ENCODE measurements at places on chromosomes 4 and X. TPM values are rescaled to one million over a fixed set of nuclear protein-coding genes. Genes with fewer than 3 reads are reported as not detected.

The TENM3 gene
- polyA plus RNA-seq: 10.9 TPM

The FAM149A gene
- 13.8 TPM for polyA plus RNA-seq

The ADGRG4 gene
- 0.28 TPM for polyA plus RNA-seq

The PNMA5 gene
- polyA plus RNA-seq: 15.8 TPM

The FOXP3 gene
- 2.2 TPM for polyA plus RNA-seq

GRCh38 chrX:13489454-13489853 is 79.9 kb upstream of the EGFL6 start:
- peak; percentile 30 for DNase-seq
- H3K4me1 ChIP-seq: peaks cover 6% of the 10 kb centered on the region
- H3K4me3 ChIP-seq: no peak overlapping the region
- no peaks in the 10 kb centered on the region for H3K27me3 ChIP-seq

- no peaks in the 10 kb centered on the region for H3K36me3 ChIP-seq
- peak; percentile 50 for DNase-seq
- H3K4me3 ChIP-seq: peak overlapping the region; percentile 90
- no peaks in the 10 kb centered on the region for H3K27me3 ChIP-seq
- peak overlapping the region; percentile 96 for H3K27ac ChIP-seq
- H3K4me1 ChIP-seq: peaks cover 18% of the 10 kb centered on the region
Observed at GRCh38 chr4:84965553-84966381, 723 bp downstream of the WDFY3 start.

GRCh38 chrX:86263526-86263925 is 115.3 kb downstream of the DACH2 start:
- H3K27ac ChIP-seq: no peak overlapping the region
- no peak overlapping the region for H3K4me3 ChIP-seq
- no peak for DNase-seq
- H3K36me3 ChIP-seq: no peaks in the 10 kb centered on the region
- H3K4me1 ChIP-seq: no peaks in the 10 kb centered on the region

DNA sequence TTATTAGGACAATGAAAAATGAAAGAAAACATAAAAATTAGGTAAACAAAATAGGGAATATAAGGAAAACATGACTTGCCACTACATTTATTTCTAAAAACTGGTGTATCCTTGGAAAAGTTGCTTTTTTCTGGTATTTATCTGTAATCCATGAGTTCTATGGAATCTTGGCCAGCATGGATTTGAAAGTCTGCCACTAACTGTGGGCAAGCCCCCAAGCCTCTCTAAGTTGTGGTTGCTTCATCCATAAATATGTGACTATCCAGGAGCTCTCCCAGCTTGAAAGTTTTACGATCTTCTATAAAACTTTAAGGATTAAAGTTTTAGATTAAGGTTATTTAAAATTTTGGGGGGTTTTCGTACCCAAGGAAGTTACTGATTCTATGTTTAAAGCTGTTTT is 21.8 kb downstream of the RPS6KA3 start:
- peak; percentile 28 for DNase-seq
- H3K4me3 ChIP-seq: no peak overlapping the region
- no peak overlapping the region for H3K27ac ChIP-seq
- no peaks in the 10 kb centered on the region for H3K36me3 ChIP-seq
- no peaks in the 10 kb centered on the region for H3K4me1 ChIP-seq
- no peaks in the 10 kb centered on the region for H3K27me3 ChIP-seq

GRCh38 chr4:55512922-55513571 is 33.7 kb downstream of the CLOCK start:
- no peak overlapping the region for H3K4me3 ChIP-seq
- no peaks in the 10 kb centered on the region for H3K4me1 ChIP-seq
- H3K27me3 ChIP-seq: no peaks in the 10 kb centered on the region
- H3K36me3 ChIP-seq: no peaks in the 10 kb centered on the region
- H3K27ac ChIP-seq: no peak overlapping the region
- no peak for DNase-seq

DNA sequence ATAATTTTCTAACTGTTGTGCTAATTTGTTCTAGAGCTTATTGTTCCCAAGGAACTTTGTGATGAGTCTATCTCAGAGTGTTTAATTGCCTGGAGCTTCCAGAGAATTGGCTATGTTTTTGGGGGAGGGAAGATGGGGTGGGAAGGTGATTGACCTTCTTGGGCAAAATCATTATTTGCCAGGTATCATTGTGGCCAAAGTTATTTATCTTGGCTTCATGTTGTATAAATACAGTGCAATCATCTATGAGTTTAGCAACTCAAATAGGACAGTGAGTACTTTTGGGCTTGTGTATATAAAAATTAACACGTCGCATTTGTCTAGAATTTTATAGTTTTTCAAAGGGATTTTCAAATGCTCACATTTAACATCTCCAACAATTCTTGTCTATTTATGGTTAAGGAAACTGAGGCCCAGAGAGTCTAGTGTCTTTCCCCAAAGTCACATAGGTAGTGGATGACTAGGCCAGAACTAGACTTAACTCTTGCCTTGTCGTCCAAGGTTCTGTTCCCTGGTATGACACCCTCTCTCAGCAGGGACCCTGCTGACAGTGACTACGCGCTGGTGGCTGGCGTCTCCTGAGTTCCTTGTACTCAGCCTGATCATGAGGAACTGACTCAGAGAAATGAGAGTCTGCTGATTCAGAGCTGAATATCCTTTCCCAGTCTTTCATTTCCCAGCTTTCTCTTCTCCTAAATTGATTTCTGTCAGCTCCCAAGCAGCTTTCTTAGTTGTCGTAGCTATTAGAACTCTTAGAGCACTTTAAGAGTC is 27.7 kb downstream of the FNIP2 start:
- no peaks in the 10 kb centered on the region for H3K4me1 ChIP-seq
- no peak for DNase-seq
- no peaks in the 10 kb centered on the region for H3K36me3 ChIP-seq
- no peaks in the 10 kb centered on the region for H3K27me3 ChIP-seq

DNA sequence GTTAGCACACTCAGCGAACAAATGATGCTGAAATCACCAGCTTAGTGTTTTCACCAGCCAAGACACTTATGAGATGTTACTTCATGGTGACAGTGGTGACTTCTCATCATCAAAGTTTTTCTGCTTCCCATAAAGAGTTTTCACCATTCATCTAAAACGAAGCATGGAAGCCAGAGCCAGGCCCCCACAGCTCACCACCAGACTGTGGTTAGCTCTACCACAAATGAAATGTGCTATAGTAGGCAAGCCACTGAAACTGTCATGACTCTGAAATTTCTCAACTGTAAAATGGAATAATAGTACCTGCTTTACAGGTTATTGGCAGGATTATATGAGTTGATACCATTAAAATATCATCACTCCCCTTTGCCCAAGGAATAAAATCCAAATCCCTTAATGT is 56.4 kb upstream of the HHIP start:
- no peaks in the 10 kb centered on the region for H3K4me1 ChIP-seq
- no peak overlapping the region for H3K27ac ChIP-seq
- H3K36me3 ChIP-seq: no peaks in the 10 kb centered on the region
- no peak for DNase-seq

GRCh38 chr4:7904952-7905915 is 34.4 kb downstream of the AFAP1 start:
- peaks cover 8% of the 10 kb centered on the region for H3K4me1 ChIP-seq
- peak overlapping the region; percentile 15 for H3K27ac ChIP-seq
- no peaks in the 10 kb centered on the region for H3K27me3 ChIP-seq
- H3K4me3 ChIP-seq: no peak overlapping the region

GRCh38 chrX:74535408-74536151 is 78.8 kb downstream of the RLIM start:
- H3K27me3 ChIP-seq: no peaks in the 10 kb centered on the region
- H3K4me1 ChIP-seq: no peaks in the 10 kb centered on the region
- H3K4me3 ChIP-seq: peak overlapping the region; percentile 32
- peak overlapping the region; percentile 70 for H3K27ac ChIP-seq

DNA sequence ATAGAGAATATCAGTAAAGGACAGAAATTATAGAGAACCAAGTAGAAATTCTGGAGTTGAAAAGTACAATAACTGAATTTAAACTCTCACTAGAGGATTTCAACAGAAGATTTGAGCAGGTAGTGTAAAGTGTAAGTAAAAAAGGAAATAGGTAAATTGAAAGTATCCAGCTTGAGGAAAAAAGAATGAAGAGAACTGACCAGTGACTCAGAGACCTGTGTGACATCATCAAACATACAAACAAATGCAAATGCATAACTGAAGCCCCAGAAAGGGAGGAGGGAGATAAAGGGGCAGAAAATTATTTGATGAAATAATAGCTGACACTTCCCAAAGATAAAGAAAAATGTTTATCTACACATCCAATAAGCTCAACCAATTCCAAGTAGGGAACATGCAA is 8.3 kb upstream of the SPON2 start:
- no peaks in the 10 kb centered on the region for H3K36me3 ChIP-seq
- no peak overlapping the region for H3K4me3 ChIP-seq
- DNase-seq: no peak
- H3K4me1 ChIP-seq: no peaks in the 10 kb centered on the region
- no peaks in the 10 kb centered on the region for H3K27me3 ChIP-seq
